ENCODE measurements at places on chromosomes 13 and 19. TPM values are rescaled to one million over a fixed set of nuclear protein-coding genes. Genes with fewer than 3 reads are reported as not detected.

GRCh38 chr19:13229246-13229645, 79.0 kb downstream of the IER2 start:
- no peak for DNase-seq

DNA sequence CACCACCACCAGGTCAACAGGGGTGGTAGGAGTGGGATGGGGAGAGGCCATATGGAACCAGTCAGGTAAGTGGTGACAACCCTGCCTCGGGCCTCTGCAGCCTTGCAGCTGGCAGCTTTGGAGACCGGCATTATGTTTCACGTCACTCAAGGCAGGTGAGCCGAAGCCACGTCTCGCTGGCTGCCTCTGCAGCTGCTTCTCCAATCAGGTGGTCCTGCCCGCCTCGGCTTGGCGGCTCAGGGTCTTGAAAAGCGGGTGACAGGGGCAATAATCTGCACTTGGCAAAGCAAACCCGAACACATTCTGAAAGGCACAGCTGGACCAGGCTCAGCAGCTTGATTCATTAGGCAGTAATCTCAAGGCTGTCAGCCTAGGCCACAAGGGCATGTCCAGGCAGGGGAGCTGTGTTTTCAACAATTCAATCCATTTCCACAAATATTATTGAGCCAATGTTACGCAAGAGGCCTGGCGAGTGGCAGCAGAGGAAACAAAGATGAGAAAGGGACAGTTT, 77.4 kb upstream of the PCDH8 start:
- DNase-seq = peak; percentile 77

DNA sequence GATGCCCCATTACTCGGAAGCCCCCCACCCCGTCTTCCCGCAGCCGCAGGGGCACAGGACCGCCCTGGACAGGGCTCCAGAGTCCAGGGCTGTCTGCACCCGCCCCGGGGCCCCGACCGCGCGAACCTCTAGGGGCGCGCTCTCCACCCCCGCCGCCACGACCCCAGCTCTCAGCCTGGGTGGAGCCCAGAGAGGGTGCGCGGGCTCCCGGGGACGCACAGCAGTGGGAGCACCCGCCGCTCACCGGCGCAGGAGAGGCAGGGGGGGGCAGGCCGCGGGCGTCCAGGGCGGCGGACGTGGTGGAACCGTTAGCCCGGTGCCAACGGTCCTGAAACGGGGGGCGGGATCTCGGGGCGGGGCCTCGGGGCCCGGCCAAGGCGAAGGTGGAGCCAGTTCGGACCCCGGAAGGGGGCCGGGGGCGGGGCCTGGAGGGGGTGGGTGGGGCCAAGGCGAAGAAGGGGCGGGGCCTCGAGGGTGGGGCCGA, at the start of gene ATP8B3:
Gene ATP8B3 (minus strand): TSS at position 335 of the 484 bp plus-strand sequence. CDS start 540 bp downstream, outside the sequence.
- DNase-seq = no peak

ZNF253 gene
- polyA plus RNA-seq = 11.0 TPM

CGB1 gene
- not detected for polyA plus RNA-seq

SKA3 gene
- polyA plus RNA-seq = 5.7 TPM

ATP8A2 gene
- 1.6 TPM for polyA plus RNA-seq

B3GNT3 gene
- 0.11 TPM for polyA plus RNA-seq

SPACA4 gene
- not detected for polyA plus RNA-seq

- DNase-seq = no peak
Measured at GRCh38 chr13:67299751-67300150, 69.6 kb upstream of the PCDH9 start.

GRCh38 chr13:112434937-112435523, 58.9 kb downstream of the SPACA7 start:
- no peak for DNase-seq

GRCh38 chr19:6413721-6414643, 10.6 kb downstream of the KHSRP start:
- DNase-seq = no peak

DNA sequence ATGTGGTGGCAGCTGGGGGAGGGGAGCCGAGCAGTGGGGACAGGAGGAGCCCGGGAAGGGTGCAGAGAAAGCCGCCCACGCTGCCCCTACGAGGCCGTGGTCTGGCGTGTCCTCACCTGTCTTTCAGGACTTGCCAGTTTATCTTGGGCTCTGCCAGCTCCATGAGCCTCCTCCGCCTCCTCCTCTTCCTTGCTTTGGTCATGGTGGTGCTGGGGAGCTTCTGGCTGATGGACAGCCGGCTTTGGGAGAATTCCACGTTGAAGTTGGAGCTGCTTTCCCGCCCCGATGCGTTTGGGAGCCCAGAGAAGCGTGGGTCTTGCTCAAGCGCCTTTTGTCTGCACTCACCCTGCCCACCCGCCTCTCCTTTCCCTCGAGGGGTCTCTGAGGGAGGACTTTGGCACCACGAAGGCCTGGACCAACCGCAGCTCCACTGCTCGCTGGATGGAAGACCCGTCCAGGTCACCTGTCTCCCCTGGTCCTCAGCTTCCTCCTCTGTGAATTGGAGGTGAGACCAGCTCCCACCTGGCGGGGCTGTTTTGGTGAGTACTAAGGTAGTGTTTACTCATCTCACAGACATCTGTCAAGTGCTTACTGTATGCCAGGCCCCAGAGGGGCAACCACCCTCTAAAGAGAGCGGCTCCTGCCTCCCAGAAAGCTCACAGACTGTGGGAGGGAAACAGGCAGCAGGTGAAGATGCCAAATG, 29.7 kb upstream of the MIER2 start:
- DNase-seq = no peak

GRCh38 chr13:73059460-73060250, 850 bp downstream of the KLF5 start:
- peak; percentile 70 for DNase-seq

GRCh38 chr19:18586306-18586705, 2.3 kb upstream of the REX1BD start:
- no peak for DNase-seq

GRCh38 chr19:17243830-17244617, 1.7 kb downstream of the NR2F6 start:
- DNase-seq = peak; percentile 62

ZNF90 gene
- 7.2 TPM for polyA plus RNA-seq

- no peak for DNase-seq
Measured at GRCh38 chr19:32630338-32630737, 44.6 kb downstream of the ANKRD27 start.

NLRP11 gene
- not detected for polyA plus RNA-seq

GRCh38 chr13:112522578-112522977, 65.4 kb downstream of the TUBGCP3 start:
- no peak for DNase-seq

SCGB2B2 gene
- 0.50 TPM for polyA plus RNA-seq

DNA sequence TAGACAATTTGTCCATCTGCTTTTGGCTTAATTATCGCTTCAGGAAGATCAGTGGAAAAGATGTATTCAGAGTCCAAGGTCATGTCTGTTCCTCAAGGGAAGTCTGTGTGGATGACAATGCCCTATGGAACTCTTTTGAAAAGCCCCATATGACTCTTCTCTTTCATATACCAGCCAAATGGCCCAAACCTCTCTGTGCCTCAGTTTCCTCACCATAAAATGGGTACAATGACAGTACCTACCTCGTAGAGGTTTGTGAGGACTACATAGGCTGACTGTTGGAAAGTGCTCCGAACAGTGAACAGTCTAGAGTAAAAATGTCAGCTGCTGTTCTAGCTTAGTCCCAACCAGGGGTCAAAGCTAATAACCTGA, 104.6 kb downstream of the COL4A2 start:
- no peak for DNase-seq

DNA sequence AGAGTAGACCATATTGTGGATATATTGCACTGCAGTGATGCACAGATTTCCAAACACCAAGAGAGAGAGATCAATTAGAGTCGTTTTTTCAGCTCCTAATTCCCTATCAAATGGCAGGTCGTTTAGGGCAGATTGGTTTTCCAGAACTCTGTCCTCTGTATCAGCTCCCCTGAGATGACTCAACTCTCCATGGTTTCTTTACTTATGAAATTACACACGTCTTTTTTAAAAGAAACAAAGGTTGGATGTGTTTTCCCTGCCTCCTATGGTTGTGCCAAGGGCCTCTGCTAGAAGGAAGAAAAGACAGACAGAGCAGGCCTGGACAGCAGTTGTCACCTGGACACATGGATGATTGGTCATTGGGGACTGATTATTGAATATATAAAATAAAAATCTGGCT, 478.1 kb upstream of the NBEA start:
- DNase-seq = peak; percentile 29

DNA sequence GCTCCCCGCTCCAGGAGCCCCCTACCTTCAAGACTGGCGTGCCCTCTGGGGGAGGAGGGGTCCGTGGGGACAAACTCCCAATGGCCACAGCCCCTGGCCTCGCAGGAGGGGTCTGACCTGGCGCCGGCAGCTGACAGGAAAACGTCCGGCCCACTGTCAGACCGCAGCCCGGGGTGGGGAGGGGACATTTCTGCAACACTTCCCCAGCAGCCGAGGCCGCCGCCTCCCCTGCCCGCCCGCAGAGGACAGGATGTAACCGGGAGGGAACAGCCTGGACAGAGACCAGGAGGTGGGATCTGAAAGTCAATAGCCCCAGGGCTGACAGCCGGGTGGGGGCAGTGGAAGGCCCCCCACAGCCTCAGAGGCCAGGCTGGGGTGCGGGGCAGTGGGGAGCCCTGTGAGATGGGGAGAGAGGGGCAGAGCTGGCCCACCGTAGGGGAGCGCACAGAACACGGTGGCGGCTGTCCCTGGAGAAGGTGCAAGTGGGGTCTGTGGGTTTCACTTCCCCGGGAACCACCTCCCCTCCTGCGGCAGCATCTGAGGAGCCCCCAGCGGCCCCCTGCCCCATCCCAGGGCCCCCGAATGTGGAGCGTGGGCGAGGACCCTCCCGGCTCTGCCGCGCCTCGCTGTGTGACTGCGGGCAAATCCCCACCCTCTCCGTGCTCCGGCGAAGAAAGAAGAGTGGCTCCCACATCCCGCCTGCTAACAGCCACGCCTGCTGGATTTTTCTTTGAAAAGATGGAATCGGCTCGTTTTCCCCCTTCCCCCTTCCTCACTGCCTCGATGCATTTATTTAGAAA, at the start of gene PEAK3:
Gene PEAK3 (minus strand): TSS at position 114 of the 800 bp plus-strand sequence. CDS start 1,244 bp downstream, outside the sequence.
- peak; percentile 76 for DNase-seq

DNA sequence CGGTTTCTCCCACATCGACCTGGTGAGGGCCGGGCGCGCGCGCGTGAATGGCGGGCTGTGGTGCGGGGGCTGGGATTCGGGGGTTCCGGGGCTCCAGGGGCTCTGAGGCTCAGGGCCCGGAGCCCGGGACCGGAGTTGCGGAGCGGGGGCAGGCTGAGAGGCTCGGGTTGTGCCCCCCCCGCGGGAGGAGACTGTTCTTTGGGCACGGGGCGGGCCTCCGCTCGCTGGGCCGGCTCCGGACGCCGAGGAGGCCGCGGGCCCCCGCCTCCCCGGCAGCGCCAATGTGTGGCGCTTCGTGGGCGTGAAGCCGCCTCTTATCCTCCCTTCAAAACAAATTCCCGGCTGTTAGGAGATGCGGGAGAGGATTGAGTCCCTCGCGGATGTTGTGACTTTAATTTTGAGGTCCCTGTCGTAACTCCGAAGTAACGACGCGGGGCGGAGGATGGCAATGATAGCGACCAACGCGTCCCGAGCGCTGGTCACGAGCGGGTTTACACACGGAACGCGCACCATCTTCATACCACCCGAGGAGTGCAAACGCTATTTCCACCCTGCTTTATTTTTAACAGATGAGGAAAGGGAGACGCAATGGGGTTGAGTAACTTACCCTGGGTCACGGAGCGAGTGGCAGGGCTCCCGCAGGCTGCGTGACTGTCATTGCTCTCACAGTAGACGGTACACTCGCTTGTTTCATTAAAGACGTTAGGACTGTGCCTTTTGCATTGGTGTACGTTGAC, 536 bp downstream of the UBA2 start:
- DNase-seq = peak; percentile 51

KRTDAP gene
- polyA plus RNA-seq = not detected

DNA sequence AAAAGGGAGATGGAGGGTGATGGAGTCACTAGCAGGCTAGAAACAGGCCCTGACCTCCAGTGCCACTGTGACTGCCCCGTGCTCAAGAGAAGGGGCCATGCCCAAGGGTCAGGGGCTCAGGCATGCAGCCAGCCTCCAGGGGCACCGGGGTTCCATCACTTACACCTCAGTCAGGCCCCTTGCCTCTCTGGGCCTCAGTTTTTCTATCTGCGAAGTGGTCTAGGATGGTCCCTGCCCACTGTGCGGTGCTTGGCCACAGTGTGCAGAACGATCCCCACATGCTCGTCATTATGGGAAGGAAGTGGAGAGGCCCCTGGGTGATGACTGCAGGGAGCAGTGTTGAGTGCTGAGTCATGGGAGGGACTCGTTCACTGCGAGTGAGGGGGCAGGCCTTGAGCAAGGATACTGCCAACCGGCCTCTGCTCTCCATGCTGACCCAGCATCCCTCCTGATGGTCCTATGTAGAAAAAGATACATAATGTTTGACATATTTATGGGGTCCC, 23.1 kb downstream of the TMED1 start:
- peak; percentile 80 for DNase-seq

IZUMO4 gene
- polyA plus RNA-seq = 2.6 TPM

GRCh38 chr13:42168496-42168895, 103.5 kb upstream of the AKAP11 start:
- DNase-seq = no peak

DNA sequence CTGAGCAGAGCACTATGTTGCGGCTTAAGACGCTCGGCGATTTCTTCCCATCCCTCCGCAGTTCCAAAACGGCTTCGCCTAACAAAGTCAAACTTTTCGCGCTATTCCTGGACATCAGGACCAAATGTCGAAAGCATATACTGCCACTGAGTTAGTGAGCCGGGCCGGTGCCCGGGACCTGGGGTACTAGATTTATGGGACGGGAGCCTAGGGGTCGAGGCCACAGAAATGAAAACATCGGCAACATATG, 699 bp downstream of the RCBTB2 start:
- DNase-seq = peak; percentile 87

DNA sequence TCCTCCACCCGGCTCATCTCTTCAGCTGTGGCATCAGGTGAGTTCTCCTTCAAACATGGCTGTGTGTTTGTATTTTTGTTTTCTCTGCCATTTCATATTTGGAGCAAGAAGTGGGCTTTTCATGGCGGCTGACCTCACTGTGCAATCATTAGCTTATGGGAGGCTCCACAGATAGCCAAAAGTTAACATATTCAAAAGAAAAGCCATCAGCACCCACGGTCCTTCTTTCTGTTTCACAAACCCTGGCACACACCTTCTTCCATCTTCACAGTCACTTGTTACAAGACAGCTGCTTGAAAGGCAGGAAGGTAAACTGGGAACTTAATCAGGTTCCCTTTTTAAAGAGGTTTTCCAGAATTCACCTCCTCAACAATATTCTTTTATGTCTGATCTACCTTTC, 69.3 kb upstream of the ATP12A start:
- DNase-seq = no peak

DNA sequence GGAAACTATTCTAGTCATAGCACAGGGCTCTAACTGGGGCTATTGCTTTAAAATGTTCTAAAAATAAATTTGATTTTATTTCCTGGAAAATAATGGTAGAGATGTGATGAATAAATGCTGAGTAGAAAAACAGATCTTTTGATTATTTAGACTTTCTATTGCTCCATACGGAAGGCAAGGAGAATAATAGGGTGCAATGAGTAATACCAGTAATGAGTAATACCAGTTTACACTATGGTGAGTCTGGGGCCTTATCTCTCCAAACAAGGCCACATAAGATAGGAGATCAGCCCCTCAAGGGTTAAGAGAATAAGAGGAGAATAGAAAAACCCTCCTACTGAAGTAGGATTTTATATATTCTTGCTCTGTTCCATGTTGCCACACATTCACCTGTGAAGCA, 390.4 kb downstream of the KLF5 start:
- no peak for DNase-seq

Measured in muscle of leg (tissue), 16 donors.